Stimulated activated CD8-positive, alpha-beta memory T cell treated with anti-CD3 and anti-CD28 coated beads, Interleukin-2, amount 100 ng/mL, for 1 hour (primary cell): ENCODE measurements at places on chromosomes 1 and 21.
A peak's percentile ranks its signal among the peaks of the same experiment; 100 is the strongest.

- DNase-seq = no peak
Observed at GRCh38 chr1:223248770-223249140, 105.7 kb upstream of the TLR5 start.

DNA sequence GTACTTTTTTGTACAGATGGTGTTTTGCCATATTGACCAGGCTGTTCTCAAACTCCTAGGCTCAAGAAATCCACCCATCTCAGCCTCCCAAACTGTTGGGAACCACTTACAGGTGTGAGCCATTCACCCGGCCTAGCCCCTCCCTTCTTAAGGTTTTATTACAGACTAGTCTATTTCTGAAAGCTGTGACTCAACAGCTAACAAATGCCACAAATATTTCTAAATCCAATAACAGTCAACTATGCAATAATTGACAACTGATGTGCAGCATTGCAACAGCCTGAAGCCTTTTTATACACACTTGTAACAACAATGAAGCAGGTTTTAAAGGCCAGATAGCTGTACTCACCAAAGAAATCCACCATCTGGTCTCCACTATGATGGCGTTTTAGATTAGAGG lies 51.4 kb downstream of the GRIK1 start:
- DNase-seq = no peak

- DNase-seq = no peak
Observed at GRCh38 chr1:200152336-200152735, 124.8 kb downstream of the NR5A2 start.

- peak; percentile 63 for DNase-seq
Observed at GRCh38 chr1:169106095-169106920, at the start of gene ATP1B1. Gene ATP1B1, plus strand, starts transcription at chr1:169106690. Its CDS starts 140 bp downstream, at chr1:169106830.

GRCh38 chr1:48920851-48921250 lies 144.2 kb upstream of the BEND5 start:
- DNase-seq = no peak

DNA sequence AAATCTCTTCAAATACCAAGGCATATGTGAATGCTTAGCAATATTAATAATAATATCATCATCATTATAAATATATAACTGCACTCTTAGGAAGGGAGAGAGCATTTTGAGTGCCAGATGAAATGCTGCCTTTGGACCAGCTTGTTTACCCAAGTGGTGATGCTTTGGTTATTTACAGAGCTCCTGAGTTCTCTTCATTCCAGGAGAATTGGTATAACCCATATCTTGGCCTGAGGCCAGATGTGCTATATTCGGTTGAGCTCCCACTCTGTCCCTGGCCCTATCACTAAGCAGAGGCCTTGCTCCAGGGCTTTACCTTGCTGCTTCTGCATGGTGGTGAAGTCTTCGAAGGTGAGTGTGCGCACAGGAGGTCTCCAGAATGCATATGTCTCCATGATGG lies 89.4 kb downstream of the TBX15 start:
- DNase-seq = no peak

- no peak for DNase-seq
Observed at GRCh38 chr1:36845802-36846201, 188.5 kb downstream of the GRIK3 start.

- DNase-seq = no peak
Observed at GRCh38 chr21:36579898-36580297, 100.0 kb upstream of the CLDN14 start.

DNA sequence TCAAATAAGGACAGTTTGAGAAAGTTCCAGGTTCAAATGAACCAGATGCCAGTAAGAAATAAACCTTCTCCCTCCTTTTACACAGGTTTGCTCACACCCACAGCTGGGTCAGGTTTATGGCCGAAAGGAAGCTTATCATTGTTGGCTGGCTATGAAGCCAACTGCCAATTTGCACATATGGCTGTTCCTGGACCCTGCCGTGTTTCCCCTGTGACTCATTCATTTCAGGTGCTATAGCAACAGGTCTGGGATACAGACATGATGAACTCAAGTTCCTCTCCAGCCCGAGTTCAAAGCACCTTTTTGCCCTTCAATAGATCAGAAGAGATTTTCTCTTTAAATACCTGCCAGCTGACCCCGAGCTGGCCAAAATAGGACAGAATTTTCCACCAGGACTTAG lies 134.4 kb upstream of the SMYD2 start:
- DNase-seq = no peak

GRCh38 chr1:26265405-26265804 lies 14.5 kb upstream of the SH3BGRL3 start:
- no peak for DNase-seq
